GM20000 (cell line): ENCODE measurements at places on chromosomes 1 and 21.

DNA sequence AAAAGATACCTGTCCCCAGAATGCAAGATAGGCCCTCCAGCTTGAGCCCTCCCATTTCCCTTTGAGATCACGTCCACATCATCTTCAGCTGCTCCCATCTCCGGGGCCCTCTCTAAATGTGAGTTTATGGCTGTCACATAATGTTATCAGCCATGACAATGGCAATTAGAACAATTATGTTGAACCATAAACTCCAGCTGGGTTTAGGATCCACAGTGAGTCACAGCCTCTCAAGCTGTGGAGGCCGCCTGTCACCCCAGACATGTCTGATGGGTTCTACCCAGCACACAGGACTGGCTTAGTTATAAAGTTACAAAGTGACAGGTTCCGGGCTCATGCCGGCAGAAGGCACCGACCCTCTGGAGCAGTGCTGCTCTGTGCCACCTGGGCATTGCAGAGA, 597.3 kb downstream of the PTPRU start:
- DNase-seq, result no peak

GRCh38 chr1:17596186-17596585, 56.7 kb downstream of the ARHGEF10L start:
- no peak for DNase-seq

- no peak for DNase-seq
Observed at GRCh38 chr1:75548721-75549480, 62.0 kb downstream of the SLC44A5 start.

GRCh38 chr1:228315945-228316588, 90.6 kb downstream of the TRIM11 start:
- no peak for DNase-seq

DNA sequence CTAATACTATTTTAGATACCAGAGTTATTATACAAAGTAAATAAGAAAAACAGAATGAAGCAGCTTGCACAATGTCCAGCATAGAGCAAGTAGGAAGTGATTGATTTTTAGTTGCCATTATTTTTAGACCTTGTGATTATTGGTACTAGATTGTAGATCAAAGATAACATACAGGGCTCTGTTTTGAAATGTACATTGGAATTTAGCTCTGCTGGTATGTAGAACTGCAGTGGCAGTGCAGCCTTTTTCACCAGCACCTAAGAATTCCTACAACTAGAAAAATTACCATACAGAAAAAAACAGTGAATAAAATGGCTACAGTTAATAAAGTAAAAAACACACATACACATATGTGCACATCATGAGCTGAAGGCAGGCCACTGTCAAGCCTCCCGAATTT, 32.2 kb upstream of the ABCA4 start:
- no peak for DNase-seq

DNA sequence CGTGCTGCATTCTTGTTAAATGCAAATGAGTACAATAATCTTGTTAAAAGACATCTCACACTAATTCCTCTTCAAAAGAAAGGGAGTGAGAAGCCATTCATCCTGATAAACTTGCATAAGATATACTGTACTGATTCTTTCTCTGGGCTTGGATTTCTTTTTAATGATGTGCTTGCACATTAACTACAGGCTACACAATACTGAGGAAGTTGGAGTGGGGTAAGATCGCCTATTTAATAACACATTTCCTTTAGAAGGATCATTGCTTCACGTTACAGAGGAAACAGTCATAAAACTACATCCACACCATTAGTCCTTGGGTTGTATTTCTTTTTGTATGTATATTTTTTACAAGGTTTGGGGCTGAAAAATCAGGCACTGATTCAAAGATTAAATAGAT, 36.6 kb downstream of the NRIP1 start:
- no peak for DNase-seq

DNA sequence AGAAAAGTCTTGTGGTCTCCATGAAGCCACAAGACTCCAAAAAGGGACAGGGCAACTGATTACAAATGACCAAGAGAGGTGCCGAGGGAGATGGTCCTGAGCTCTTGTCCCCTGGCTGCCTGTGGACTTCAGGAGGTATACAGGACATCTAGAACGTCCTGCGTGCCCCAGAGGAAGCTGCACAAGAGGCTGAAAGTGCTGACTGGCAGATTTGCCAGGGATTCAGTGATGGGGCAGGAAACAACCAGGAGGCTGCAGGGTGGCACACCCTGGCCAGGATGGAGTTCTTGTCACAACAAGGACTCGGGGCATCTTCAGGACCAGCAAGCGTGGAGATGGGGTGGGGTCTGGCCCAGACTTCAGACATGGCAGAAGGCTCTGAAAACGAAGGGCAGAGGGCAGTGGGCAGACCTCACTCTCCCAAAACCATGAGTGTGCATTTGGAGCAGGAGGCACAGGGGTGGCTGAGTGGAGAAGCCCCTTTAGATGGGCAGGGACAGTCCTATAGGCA, 13.4 kb upstream of the PKP1 start:
- DNase-seq, result no peak

GRCh38 chr1:215043401-215043800, 39.1 kb upstream of the KCNK2 start:
- no peak for DNase-seq

GRCh38 chr21:45376459-45377324, 28.3 kb upstream of the COL18A1 start:
- DNase-seq, result no peak

DNA sequence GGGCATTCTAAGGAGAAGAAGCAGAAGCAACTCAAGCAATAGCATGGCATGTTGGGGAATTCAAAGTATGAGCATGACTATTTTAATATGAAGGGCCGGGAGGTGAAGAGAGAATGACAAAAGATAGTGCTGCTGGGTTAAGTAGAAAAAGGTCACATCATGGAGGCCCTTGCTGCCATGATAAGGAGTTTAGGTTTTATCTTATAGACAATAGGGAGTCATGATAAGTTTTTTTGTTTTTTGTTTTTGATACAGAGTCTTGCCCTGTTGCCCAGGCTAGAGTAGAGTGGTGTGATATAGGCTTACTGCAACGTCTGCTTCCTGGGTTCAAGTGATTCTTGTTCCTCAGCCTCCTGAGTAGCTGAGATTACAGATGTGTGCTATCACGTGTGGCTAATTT, 3.1 kb downstream of the BNIPL start:
- no peak for DNase-seq
